ENCODE measurements at places on chromosomes 13 and 19. TPM values are rescaled to one million over a fixed set of nuclear protein-coding genes. Genes with fewer than 3 reads are reported as not detected.

- no peaks in the 10 kb centered on the region for H3K36me3 ChIP-seq
- no peaks in the 10 kb centered on the region for H3K4me1 ChIP-seq
- H3K4me3 ChIP-seq, result no peak overlapping the region
- no peak overlapping the region for H3K27ac ChIP-seq
These were observed 173.2 kb downstream of the DCLK1 start for GRCh38 chr13:35957996-35958395.

- no peaks in the 10 kb centered on the region for H3K36me3 ChIP-seq
- DNase-seq, result no peak
- H3K27ac ChIP-seq, result no peak overlapping the region
- peaks cover 22% of the 10 kb centered on the region for H3K27me3 ChIP-seq
- H3K4me3 ChIP-seq, result no peak overlapping the region
These were observed 7.6 kb downstream of the F7 start for GRCh38 chr13:113112893-113113845.

DNA sequence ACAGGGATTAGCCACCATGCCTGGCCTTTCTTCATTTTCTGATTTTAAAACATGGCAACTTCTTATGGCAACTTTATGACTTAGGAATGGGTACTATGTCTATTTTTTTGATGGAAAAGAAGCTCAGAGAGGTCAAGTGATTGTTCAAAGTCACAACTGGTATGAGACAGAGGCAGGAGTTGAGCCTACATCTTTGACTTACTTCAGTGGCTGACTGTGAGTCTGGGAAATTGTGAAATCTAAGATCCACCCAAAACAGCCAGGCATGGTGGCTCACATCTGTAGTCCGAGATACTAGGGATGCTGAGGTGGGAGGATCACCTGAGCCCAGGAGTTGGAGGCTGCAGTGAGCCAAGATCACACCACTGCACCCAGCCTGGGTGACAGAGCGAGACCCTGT lies 2.4 kb upstream of the ACTL9 start:
- H3K4me1 ChIP-seq, result no peaks in the 10 kb centered on the region
- no peaks in the 10 kb centered on the region for H3K27me3 ChIP-seq
- H3K27ac ChIP-seq, result no peak overlapping the region
- DNase-seq, result no peak

GRCh38 chr19:30788105-30788765 lies 416.1 kb downstream of the ZNF536 start:
- DNase-seq, result no peak
- no peak overlapping the region for H3K27ac ChIP-seq
- no peak overlapping the region for H3K4me3 ChIP-seq
- no peaks in the 10 kb centered on the region for H3K36me3 ChIP-seq
- no peaks in the 10 kb centered on the region for H3K27me3 ChIP-seq

GRCh38 chr19:1818549-1819195 lies 6.6 kb upstream of the ATP8B3 start:
- peaks cover 76% of the 10 kb centered on the region for H3K36me3 ChIP-seq
- no peaks in the 10 kb centered on the region for H3K4me1 ChIP-seq
- no peak overlapping the region for H3K27ac ChIP-seq
- H3K27me3 ChIP-seq, result no peaks in the 10 kb centered on the region

Gene TRIM13
- 33.8 TPM for polyA plus RNA-seq
